Testis (tissue), 5 donors: ENCODE measurements at places on chromosomes 3 and 15. TPM values are rescaled to one million over a fixed set of nuclear protein-coding genes. Genes with fewer than 3 reads are reported as not detected.

DNA sequence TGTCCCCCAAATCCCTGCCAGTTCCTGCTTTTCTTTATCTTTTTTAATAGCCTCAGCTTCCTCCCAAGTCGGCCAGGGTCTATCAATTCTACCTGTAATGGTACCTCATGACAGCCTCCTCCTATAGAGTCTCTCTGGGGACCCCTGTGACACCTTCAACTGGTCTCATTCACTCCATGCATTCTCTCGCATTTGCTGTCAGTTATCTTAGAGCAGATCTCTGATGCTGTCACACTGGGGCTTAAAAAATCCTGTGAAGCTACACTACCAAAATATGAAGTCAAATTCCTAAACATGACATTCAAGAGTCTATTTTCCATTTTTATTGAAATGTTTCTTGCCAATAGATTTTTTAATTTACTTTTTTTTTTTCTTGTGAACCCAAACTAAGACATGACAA is 5.5 kb downstream of the VPS39 start:
- DNase-seq = no peak

- DNase-seq = no peak
Measured at GRCh38 chr15:48144889-48145288, 24.1 kb downstream of the SLC24A5 start.

- DNase-seq = no peak
Measured at GRCh38 chr3:11651900-11652299, 8.2 kb upstream of the VGLL4 start.

DNA sequence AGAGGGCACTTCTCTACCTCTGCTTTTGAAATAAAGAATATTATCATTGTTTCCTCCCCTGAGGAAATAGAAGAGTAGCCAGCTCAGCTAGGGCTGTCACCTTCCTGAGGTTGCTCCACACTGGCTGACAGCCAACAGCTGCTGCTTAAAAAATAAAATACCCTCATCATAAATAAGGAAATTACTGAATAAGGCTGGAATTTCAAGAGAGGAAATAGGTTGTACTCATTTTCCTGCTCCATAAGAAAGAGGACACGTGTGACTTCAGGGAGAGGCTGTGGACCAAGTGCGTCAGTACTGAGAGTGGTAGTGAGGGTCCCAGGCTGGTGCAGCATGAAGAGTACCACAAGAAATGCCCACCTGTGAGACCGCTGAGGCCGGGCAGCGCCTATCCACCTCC is 8.1 kb upstream of the C2CD4B start:
- no peak for DNase-seq

DNA sequence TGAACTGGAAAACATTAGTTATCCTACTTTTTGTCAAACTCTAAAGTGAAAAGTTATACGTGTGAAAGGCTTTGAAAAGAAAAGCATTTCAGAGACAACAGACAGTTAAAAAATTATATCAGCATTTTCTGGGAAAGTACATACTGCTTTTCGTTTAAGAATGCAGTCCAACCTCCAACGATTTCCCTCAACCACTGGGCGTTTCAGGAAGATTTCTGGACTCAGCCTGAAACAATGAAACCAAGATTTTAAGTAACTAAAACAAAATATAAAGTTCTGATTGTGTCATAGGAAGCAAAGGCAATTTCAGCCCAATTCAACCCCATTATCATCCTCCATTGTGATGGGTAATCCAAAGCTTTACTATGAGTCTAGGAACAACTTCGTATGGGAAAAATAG is 110.7 kb downstream of the PLD1 start:
- no peak for DNase-seq

- DNase-seq = no peak
Measured at GRCh38 chr3:68854170-68854569, 78.2 kb downstream of the TAFA4 start.

GRCh38 chr3:46463868-46464241 is 850 bp downstream of the LTF start:
- no peak for DNase-seq

Gene ZNF860
- 1.5 TPM for polyA plus RNA-seq

Gene NANOGP8
- 1.1 TPM for polyA plus RNA-seq
